ENCODE measurements at places on chromosomes 2 and 18.

- peak; percentile 30 for DNase-seq
Measured at GRCh38 chr2:219344751-219345430, 12.3 kb upstream of the RESP18 start.

GRCh38 chr2:12978066-12978835 lies 261.5 kb downstream of the TRIB2 start:
- no peak for DNase-seq

GRCh38 chr2:163407296-163407695 lies 328.5 kb downstream of the FIGN start:
- DNase-seq, result no peak

GRCh38 chr2:113079131-113079530 lies 11.4 kb downstream of the IL1F10 start:
- DNase-seq, result no peak

- no peak for DNase-seq
Measured at GRCh38 chr2:217353591-217353990, 493.7 kb upstream of the TNP1 start.

DNA sequence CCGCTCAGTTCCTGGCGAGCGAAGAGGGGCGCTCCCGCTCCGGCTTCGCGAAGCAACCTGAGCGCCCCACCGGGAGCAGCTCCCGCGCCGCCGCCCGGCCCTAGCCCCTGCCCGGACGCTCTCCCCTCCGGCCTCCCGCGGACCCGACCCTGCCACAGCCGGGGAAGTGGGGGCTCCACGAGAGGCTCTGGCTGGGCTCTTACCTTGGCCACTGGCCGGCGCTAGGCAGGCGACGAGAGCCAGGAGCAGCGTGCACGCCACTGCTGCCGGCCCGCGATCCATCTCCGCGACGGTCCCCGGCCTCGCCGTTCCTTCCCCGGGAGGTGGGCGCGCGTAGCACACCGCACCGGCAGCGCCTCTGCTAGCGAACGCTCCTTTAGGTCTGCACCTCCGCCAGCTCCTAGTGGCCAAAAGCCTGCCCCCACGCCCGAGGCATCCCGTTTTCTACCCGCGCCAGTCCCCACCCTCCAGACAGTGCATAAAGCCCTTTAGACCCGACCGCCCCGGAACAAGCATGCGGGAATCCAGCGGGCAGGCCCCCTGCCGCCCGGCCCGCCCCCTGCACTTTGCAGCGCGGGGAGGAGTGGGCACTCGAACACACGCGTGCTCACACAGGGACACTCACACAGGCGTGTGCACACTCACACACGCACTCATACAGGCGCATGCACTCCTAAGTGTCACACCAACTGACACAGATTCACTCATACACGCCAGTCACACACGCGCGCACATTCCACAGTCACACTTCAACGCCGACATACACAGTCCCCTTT lies at the start of gene LRP2:
TSS of gene LRP2 (minus strand) at position 417 of the 776 bp plus-strand sequence. CDS start at position 282, 135 bp downstream.
- DNase-seq, result no peak

DNA sequence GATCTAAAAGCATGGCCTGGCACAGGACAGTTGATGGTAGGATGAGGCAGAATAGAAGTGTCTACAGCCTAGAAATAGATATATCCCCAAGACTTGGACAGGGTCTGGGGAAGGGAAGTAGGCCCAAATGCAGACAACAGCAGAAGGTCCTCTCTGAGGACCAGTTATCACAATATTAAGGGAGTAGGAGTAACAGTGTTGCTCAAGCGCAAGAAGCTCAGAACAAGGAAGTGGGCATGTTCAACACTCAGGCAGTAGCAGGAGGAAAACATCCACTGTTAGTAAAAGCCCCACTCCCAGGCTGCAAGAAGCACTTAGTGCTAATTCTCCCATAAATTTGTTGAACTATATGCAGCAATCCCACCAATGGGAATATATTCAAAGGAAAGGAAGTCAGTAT lies 314.7 kb downstream of the METTL4 start:
- DNase-seq, result no peak

DNA sequence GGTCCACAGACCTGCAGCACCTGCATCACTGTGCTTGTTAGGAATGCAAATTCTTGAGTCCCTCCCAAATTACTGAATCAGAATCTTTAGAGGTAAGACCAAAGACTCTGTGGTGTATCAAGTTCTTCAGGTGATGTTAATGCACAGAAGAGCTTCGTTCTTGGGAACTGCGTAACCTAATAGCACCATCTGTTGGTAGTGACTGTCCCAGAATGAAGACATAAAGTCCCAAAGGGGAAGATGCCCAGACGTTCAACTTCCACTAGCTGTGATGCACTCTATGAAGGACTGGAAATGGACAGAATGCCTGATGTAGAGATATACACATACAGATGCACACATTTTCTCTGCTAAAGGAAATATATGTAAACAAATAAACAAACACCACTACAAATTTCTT lies 576.0 kb downstream of the LRP1B start:
- DNase-seq, result no peak

GRCh38 chr2:127661949-127662510 lies 13.3 kb downstream of the LIMS2 start:
- no peak for DNase-seq

DNA sequence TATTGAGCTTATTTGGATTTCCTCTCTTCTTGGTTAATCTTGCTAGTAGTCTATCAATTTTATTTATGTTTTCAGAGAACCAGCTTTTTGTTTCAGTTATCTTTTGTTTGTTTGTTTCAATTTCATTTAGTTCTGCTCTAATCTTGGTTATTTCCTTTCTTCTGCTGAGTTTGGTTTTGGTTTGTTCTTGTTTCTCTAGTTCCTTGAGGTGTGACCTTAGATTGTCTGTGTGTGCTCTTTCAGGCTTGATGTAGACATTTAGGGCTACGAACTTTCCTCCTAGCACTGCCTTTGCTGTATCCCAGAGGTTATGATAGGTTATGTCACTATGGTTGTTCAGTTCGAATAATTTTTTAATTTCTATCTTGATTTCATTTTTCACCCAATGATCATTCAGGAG lies 141.6 kb downstream of the ZNF236 start:
- DNase-seq, result no peak

GRCh38 chr2:175844169-175844568 lies 157.9 kb downstream of the LNPK start:
- no peak for DNase-seq

DNA sequence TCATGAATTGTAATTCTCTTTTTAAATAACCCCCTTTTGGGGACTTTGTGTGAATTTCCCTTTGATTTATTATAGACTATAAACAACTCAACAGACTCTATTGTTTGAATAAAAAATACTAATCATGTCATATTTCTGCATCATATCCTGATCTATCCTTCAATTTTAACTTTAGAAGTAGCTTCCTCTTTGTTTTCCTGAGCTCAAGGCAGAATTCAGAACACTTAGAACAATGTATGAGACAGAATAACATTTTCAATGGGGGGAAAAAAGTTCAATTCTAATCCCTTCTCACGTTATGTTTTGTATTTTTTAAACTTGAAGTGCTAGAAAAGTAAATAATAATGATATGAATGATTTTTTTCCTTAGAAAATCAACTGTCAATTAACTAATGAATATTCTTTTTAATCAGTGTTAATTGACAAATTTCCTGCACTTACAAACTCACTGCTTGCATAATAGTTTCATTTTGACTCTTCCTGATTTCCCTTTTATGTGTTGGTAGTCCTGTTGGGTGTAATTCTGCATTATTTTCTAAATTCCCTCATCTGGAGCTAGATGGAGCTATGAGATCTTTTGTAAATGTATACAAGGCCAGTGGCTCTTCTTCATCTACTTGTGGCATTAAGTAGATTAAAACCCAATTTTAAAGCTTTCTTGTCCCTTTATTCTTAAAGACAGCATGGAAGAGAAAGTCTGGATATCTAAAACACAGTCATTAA lies 326.1 kb downstream of the PARD3B start:
- peak; percentile 0 for DNase-seq

DNA sequence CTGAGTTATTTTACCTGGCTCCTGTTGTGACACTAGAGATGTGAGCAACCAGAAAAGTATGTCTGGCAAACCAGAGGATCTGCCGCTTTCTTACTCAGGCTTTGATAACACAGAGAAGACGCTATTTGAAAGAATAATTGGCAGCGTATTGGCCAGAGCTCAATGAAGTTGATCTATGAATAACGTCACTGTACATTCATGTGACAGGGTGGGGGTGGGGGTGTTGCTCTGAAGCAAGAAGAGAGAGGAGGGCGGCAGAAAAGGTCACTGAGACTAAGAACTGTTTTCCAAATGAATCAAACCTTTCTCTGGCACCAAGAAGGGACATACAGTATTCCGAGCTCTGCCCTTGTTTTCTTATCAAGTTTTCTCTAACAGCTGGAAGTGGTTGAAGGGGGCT lies 1.7 kb upstream of the ONECUT2 start:
- DNase-seq, result no peak

GRCh38 chr2:199273042-199273511 lies 184.7 kb downstream of the SATB2 start:
- DNase-seq, result peak; percentile 40

- peak; percentile 39 for DNase-seq
Measured at GRCh38 chr18:58241877-58242276, 197.9 kb downstream of the NEDD4L start.

DNA sequence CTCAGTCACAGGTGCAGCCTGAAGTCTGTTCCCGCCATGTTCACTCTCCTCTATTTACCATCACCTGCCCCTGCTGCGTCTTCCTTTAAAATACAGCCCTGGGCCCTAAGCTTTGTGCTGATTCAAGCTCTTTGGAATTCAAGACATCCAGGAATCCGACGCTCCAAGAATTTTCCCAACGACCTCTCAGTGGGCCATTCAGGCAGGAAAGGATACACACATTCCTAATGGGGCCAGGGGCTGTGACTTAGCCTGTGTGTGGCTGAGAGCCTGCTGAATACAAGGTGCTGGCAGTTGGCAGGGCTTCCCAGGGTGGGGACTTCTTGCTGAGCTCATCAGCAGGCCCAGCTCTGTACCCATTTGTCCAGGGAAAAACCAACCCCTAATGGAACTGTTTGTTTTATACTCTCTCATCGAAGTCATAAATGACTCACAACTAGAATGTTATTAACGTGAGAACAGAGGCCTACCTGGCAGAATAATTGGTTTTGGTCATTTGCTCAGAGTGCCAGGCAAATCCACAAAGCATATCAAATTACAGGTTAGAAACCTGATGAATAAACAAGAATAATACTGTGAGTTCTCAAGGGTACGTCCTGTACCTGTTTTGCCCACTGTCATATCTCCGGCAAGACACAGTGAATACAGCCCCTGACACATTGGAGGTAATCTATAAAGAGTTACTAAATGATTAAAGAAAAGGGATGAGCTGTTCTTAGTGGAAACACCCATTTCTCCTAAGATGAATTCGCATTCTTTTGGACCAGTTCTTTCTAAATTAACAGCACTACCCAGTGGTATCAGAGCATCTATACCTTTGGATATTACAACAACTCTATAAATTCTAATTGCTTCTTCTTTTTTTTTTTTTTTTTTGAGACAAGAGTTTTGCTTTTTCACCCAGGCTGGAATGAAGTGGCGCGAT lies 12.6 kb upstream of the KCMF1 start:
- DNase-seq, result peak; percentile 87

DNA sequence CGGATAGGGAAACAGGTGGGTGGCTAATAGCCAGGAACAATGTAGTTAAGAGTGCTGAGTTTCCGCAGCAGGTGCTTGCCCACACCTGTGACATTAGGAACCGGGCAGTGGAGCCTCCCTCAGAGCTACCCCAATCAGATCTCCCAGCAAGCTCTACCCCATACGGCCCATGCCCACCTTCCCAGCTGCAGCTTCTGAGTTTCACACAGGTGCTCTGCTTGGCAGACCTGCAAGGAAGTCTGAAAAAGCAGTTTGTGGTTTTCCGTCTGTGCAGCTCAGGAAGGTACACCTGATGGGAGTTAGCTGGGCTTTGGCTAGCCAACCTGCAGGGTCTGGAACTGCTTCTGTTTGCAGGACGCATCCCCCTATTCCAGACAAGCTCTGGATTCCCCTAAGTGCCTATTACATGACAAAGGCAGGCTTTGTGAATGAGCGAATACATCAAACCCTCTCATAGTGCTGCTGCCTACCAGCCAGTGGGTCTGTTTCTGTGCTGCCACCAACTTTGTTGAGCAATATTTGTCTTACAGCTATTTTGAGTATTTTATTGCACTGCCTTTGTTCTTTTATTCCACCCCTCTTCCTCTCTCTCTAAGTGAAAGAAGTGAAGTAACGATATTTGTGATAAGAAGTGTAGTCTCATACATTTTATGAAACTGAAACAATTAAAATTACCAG lies 24.7 kb upstream of the CEP68 start:
- peak; percentile 74 for DNase-seq

DNA sequence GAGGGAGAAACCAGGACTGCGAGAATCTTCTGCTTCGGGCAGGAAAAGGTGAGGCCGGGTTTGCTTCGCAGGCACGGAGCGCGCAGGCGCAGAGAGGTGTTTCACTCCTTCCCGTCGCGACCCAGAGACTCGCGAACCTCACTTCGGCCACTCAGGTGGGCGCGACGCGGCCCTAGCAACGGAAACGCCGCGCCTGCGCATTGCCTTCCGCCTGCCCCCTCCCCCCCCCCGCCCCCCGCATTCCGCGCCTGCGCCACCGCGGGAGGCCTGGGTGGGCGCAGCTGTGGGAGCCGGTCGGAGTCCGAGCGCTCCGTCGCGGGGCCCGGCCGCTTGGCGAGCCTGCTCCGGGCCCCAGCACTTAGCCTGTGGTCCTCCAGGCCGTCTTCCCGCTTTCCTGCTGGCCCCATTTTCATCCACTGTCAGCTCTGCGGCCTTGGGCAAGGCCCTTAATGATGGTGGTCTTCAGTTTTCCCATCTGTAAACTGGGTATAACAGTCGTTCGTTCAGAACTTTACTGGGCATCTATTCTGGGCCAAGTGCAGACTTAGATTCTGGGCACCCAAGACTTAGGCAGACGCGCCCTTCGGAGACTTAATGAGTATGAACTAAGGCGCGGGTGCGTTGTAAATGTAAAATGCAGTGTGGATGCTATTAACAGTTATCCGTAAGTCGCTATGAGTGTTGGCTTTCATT lies 62.1 kb upstream of the ACKR3 start:
- no peak for DNase-seq

GRCh38 chr2:197835293-197835692 lies 30.9 kb downstream of the PLCL1 start:
- no peak for DNase-seq

- DNase-seq, result no peak
Measured at GRCh38 chr18:7605705-7606104, 38.6 kb downstream of the PTPRM start.

DNA sequence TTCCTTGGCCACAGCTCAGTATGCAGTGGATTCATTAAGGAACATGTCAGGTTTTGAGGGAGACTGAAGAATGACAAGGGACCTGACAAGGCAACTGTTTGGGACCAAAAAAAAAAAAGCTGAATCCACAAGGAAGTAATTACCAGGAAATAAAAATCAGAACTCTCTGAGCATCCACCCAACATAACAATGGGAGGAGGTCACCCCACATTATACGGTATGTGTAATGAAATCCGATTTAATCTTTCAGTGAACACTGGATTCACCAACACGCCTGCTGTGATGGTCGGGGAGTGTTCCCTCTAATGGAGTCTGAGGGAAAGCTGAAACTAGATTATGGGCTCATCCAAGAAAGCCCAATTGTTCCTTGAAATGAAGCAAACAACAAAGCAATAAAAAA lies 329.3 kb downstream of the ETAA1 start:
- DNase-seq, result no peak

GRCh38 chr18:48336332-48336731 lies 72.9 kb downstream of the ZBTB7C start:
- DNase-seq, result no peak

All from NCI-H1105 (cell line).